T-helper 17 cell (primary cell): ENCODE measurements at places on chromosomes 16 and 17. TPM values are rescaled to one million over a fixed set of nuclear protein-coding genes. Genes with fewer than 3 reads are reported as not detected.

GRCh38 chr16:73405851-73406250 is 357.9 kb upstream of the ZFHX3 start:
- H3K4me3 ChIP-seq: no peak overlapping the region
- no peak for DNase-seq
- no peaks in the 10 kb centered on the region for H3K4me1 ChIP-seq
- no peak overlapping the region for H3K27ac ChIP-seq

PTX4 gene
- not detected for total RNA-seq

DNA sequence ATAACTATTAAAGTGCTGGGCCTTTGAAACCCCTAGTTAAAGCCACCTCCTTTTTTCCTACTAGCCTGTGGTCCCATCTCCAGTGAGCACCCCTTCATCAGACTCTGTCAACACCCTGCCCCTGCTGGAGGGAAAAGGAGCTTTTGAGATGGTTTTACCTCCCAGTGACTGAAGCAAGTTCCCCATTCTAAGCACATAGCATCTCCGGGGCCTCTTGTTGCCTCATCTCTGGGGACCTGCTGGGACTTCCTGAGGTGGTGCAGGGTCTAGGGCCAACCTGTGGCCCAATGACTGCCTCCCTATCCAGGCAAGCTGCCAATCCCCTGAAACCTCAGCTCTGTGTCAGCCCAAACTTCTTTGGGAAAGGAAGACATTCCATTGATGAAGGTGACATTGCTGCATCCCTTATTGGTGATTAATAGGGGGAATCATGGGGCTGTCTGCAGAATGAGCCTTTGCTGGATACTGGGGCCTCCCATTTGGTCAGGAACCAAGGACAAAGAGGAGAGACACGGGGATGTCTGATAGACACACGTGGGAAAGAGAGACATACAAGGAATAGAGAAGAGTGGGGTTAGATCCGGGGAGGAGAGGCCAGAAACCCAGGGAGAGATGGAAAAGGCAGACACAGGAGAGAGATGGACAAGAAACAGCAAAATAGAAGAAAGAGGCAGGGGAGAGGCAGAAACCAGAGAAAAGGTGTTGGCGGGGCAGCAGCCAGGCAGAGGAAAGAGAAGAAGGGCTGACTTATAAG is 2.4 kb downstream of the C1QL1 start:
- peaks cover 15% of the 10 kb centered on the region for H3K4me1 ChIP-seq
- H3K4me3 ChIP-seq: peak overlapping the region; percentile 39
- no peak for DNase-seq
- peaks cover 4% of the 10 kb centered on the region for H3K36me3 ChIP-seq
- peaks cover 67% of the 10 kb centered on the region for H3K27me3 ChIP-seq

DNA sequence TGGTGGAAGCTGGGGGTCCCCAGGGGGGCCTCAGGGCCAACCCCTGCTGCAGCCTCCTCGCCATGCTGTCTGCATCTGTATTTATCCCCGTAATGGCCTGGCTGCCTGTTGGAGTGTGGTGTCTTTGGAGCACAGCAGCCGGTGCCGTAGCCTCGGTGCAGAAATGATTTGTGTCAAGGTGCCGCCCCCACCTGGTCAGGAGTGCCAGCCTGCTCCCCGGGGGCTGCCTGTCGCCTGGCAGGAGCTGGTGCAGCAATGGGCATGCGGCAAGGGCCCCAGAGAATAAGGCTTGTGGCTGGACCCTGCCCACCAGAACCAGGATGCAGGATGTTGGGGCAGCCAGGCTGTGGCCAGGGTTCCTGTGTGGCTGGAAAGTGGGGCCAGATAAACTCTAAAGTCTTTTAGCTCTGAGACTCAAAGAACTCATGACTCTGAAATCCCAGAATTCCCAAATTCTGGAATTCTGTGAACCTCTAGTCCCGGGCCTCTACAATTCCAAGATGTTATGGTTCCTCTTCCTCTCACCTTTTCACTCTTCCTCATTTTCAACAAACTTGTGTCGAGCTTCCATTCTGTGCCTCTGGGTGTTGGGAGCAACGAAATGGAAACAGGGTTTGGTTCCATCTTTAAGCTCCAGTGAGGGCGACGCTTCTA is 5.9 kb downstream of the CPNE2 start:
- no peak overlapping the region for H3K27ac ChIP-seq
- H3K4me3 ChIP-seq: no peak overlapping the region
- peaks cover 8% of the 10 kb centered on the region for H3K27me3 ChIP-seq
- H3K4me1 ChIP-seq: peaks cover 7% of the 10 kb centered on the region
- no peaks in the 10 kb centered on the region for H3K36me3 ChIP-seq
- DNase-seq: no peak

GRCh38 chr17:67374329-67375053 is 2.6 kb upstream of the PITPNC1 start:
- H3K27me3 ChIP-seq: no peaks in the 10 kb centered on the region
- H3K36me3 ChIP-seq: no peaks in the 10 kb centered on the region
- peak overlapping the region; percentile 49 for H3K27ac ChIP-seq
- peak; percentile 75 for DNase-seq
- peak overlapping the region; percentile 72 for H3K4me3 ChIP-seq

DNA sequence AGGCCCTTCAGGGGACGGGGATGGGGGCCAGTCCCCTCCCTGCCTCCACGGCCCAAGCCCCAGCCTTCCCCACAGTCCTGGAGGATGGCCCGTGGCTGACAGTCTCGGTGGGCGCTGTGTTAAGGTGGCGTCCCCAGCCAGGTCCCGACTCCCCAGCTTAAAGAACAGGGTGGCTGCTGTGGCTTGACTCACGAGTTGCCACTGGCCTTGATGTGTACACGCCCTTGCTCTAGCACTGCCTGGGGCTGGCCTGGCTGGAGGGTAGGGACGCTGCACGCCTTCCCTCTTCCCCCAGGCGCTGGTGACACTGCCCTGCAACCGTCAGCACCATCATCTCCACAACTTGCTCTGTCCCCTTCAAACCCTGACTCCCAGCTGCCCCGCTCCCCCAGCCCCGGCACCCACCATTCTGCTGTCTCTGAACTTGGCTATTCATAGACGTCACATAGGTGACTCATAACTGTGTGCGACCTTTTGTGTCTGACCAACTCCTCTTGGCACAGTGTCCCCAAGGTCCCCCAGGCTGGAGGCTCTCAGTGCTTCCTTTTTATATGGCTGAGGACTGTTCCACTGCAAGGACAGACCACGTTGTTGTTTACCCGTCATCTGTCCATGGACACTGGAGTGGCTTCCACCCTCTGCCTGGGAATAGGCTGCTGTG is 6.3 kb downstream of the GNPTG start:
- no peaks in the 10 kb centered on the region for H3K27me3 ChIP-seq
- DNase-seq: no peak
- H3K27ac ChIP-seq: no peak overlapping the region

DNA sequence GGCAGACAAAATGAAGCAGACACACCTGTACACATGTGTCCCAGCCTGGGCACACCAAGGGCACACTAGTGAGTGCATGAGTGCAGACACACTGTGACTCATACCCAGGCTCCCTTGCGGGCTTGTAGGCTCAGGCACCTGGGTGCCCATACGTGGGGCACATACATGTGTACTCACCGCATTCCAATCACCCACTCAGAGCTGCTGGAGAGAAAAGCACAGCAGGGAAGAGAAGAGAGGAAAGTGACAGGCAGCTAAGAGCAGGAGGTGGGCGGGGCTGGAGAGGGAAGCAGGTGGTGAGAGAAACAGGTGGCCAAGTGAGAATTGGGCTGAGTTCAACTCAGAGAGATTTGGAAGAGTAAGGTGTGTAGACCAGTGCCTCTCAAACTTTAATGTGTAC is 54.0 kb downstream of the TMEM132E start:
- peaks cover 60% of the 10 kb centered on the region for H3K27me3 ChIP-seq
- peaks cover 19% of the 10 kb centered on the region for H3K4me1 ChIP-seq
- H3K27ac ChIP-seq: peak overlapping the region; percentile 67
- no peak overlapping the region for H3K4me3 ChIP-seq

ABCC12 gene
- total RNA-seq: not detected

STX1B gene
- 0.47 TPM for total RNA-seq

CIAO2B gene
- 50.3 TPM for total RNA-seq

DNA sequence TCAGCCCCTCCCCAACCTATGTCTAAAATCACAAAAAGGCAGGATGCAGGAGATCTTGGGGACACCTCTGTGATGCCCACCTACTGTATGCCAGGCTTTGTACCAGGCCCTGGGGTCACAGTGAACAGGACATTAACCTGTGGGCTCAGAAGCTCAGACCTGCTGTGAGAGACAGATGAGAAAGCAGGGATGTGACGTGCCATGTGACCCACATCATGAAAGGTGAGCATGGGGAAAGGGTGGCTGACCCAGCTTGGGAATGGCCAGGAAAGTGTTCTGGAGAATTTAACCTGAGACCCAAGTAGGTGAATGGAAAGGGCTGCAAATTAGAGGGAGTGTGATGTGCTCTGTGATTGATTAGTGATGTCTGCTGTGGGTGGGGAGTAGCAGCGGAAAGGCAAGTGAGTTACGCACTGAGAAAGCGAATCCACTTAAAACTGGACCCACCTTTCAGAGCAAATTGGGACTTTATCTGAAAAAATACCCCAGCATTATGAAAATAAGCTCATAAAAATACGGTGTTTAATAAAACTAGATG is 132.2 kb downstream of the IRF8 start:
- no peak overlapping the region for H3K27ac ChIP-seq
- no peak for DNase-seq
- H3K27me3 ChIP-seq: peaks cover 38% of the 10 kb centered on the region
- H3K36me3 ChIP-seq: no peaks in the 10 kb centered on the region
- H3K4me1 ChIP-seq: no peaks in the 10 kb centered on the region
- no peak overlapping the region for H3K4me3 ChIP-seq

DNA sequence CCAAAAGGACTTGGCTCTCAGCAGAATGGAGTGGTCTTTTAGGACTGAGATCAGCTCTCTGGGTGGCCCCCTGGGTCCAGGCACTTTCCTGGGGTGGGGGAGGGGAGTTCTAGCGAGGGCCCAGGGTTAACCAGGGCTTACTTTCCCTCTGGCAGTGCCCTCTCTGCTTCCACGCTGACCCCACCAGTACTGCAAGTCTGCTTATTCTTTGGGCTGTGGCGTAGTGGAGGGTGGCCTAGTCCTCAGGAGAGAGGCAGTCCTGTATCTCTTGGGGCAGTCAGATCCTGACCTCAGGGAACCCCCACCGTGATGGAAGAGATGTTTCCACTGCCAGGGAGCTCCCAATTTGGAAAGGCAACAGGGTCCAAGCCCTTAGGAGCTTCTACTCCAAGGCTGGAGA is 79.4 kb downstream of the CCDC182 start:
- no peak for DNase-seq
- no peak overlapping the region for H3K4me3 ChIP-seq
- peaks cover 1% of the 10 kb centered on the region for H3K36me3 ChIP-seq

DHX40 gene
- total RNA-seq: 47.3 TPM

- peaks cover 2% of the 10 kb centered on the region for H3K36me3 ChIP-seq
- peaks cover 8% of the 10 kb centered on the region for H3K4me1 ChIP-seq
- DNase-seq: peak; percentile 78
- H3K4me3 ChIP-seq: peak overlapping the region; percentile 79
- no peaks in the 10 kb centered on the region for H3K27me3 ChIP-seq
Measured at GRCh38 chr17:81119223-81120148, 45.8 kb upstream of the PVALEF start.

DNA sequence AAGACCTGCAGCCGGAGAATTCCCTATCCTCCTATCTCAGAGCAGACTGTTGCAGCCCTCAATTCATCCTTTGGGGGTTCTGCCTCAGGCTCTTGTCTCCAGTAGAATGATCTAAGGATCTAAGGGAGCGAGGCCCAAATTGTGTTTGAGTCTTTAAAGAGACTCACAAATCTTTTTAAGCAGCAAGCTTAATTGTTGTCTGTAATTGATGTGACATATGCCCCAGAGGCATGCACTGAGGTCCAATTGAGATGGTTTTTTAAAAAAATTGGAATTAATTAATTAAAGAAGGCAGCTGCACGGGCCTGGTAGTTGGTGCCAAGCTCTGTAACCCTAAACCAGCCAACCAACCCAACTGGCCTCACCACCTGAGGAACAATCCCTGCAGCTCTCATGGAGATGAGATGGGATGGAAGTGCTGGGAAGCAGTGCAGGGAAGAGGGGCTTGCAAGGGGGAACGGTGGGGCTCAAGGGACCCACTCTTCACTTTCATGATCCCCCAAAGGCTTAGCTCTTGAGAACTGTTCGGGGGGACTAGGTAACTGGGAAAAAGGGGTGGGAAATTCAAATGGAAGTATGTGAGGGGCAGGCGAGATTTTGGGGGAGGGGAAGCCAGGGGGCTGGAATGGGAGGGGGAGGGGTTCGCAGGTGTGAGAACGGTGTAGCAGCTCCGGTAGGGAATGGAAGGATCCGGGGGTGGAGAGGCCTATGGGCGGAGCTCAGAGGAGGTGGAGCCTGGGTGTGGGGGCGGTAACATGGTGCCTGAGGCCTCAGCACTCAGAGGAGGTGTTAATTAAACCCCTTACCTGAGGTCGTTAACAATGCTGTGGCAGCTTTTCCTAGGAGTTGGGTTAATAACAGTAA is 9.2 kb upstream of the ZNF652 start:
- no peak overlapping the region for H3K4me3 ChIP-seq
- no peaks in the 10 kb centered on the region for H3K36me3 ChIP-seq
- H3K27ac ChIP-seq: no peak overlapping the region
- no peak for DNase-seq
- no peaks in the 10 kb centered on the region for H3K27me3 ChIP-seq

ABI3 gene
- 6.5 TPM for total RNA-seq

DNA sequence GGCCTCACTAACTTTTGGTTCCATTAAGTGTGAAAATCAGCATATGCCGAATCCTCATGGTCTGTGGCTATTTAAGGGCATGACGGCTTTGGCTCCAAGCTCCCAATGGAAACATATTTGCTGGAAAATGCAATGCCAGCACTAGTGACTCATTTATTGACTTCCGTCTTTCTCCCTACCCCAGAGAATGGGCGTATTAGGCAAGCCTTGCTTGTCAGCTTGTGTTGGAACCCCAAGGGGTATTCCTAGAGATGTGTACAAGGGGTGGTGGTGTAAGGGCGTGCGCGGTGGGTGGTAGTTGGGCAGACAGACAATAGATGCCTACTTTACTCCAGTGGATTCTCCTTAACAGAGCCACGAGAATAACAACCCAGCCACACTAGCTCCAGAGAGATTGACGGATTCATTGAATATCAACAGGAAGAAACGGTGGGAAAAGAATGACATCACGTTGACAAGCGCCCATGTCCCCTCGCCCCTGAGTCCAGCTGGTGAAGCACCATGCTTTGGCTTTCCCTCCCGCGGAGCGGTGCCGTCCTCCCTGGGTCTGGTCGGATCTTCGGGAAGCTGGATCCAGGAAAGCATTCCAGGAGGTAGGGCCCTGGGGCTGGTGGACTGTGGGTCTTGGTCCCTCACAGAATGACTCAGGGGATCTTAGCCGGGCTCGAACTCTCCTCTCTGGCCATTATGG is 10.3 kb downstream of the CD300LB start:
- peaks cover 62% of the 10 kb centered on the region for H3K27me3 ChIP-seq
- no peak for DNase-seq
- H3K4me3 ChIP-seq: no peak overlapping the region
- no peaks in the 10 kb centered on the region for H3K4me1 ChIP-seq
- peak overlapping the region; percentile 14 for H3K27ac ChIP-seq
- no peaks in the 10 kb centered on the region for H3K36me3 ChIP-seq
